Left ventricle myocardium inferior (tissue), 1 donor: ENCODE measurements at places on chromosomes 3 and 15. TPM values are rescaled to one million over a fixed set of nuclear protein-coding genes. Genes with fewer than 3 reads are reported as not detected.
A peak's percentile ranks its signal among the peaks of the same experiment; 100 is the strongest.

Gene HCLS1
- 8.7 TPM for total RNA-seq

Gene GAP43
- 1.2 TPM for total RNA-seq

Gene RASGRF1
- not detected for total RNA-seq

Gene CATSPER2
- 1.2 TPM for total RNA-seq

Gene GLDN
- total RNA-seq: 4.8 TPM

Gene GOLGA6B
- total RNA-seq: not detected

GRCh38 chr15:71461748-71462147, 346.5 kb downstream of the THSD4 start:
- H3K27ac ChIP-seq: no peak overlapping the region
- H3K36me3 ChIP-seq: no peaks in the 10 kb centered on the region
- H3K27me3 ChIP-seq: no peaks in the 10 kb centered on the region
- H3K4me3 ChIP-seq: no peak overlapping the region
- no peak for DNase-seq
- peaks cover 54% of the 10 kb centered on the region for H3K4me1 ChIP-seq

GRCh38 chr15:40770147-40770721, 454 bp downstream of the C15orf62 start:
- no peaks in the 10 kb centered on the region for H3K27me3 ChIP-seq
- no peak for DNase-seq
- H3K4me3 ChIP-seq: no peak overlapping the region

DNA sequence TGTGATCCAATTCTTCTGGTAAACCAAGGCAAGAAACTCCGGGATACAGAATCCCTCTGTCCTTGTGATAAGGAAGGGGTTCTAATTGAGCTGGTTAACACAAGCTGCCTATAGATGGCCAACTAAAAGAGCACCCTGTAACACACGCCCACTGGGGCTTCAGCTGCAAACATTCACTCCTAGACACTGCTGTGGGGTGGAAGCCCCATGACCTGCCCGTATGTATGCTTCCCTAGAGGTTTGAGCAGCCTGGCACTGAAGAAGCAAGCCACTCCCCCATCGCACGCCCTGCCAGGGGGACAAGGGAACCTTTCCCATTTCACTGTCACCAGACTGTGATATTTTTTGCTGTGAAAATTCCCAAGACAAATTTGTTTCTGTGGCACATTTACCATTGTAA, 516.9 kb upstream of the GOLIM4 start:
- H3K27ac ChIP-seq: no peak overlapping the region
- H3K36me3 ChIP-seq: no peaks in the 10 kb centered on the region
- no peak for DNase-seq
- no peaks in the 10 kb centered on the region for H3K4me1 ChIP-seq
- peaks cover 15% of the 10 kb centered on the region for H3K27me3 ChIP-seq

- peaks cover 89% of the 10 kb centered on the region for H3K4me1 ChIP-seq
- peak; percentile 63 for DNase-seq
- no peaks in the 10 kb centered on the region for H3K36me3 ChIP-seq
- peak overlapping the region; percentile 84 for H3K4me3 ChIP-seq
- peak overlapping the region; percentile 97 for H3K27ac ChIP-seq
Measured at GRCh38 chr15:68818066-68818768, 2.5 kb downstream of the ANP32A start.

DNA sequence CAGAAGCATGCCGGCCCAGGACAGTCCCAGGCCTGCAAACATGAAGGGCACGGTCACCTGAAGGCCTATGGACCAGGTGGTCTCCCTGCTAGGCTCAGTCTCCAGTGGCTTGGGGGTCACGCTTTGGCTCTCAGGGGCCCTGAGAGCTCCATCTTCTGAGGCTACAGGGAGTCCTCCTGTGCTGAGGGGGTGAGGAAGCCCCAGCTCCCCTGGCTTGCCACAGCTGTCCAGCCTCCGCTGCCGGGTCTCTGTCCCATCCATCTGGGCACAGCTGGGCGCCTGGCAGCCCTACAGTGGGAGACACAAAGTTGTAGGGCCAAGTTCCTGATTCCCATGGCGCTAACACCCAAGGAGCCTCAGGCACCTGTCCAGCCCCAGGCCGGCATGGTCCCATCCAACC, 16.0 kb downstream of the SLC41A3 start:
- H3K27me3 ChIP-seq: no peaks in the 10 kb centered on the region
- H3K36me3 ChIP-seq: peaks cover 29% of the 10 kb centered on the region
- no peak overlapping the region for H3K4me3 ChIP-seq

- no peaks in the 10 kb centered on the region for H3K27me3 ChIP-seq
- no peak for DNase-seq
- H3K36me3 ChIP-seq: no peaks in the 10 kb centered on the region
- no peak overlapping the region for H3K4me3 ChIP-seq
- H3K27ac ChIP-seq: peak overlapping the region; percentile 87
Measured at GRCh38 chr3:134693226-134693625, 42.4 kb upstream of the KY start.

- H3K27me3 ChIP-seq: no peaks in the 10 kb centered on the region
- H3K36me3 ChIP-seq: no peaks in the 10 kb centered on the region
- H3K4me1 ChIP-seq: no peaks in the 10 kb centered on the region
- no peak for DNase-seq
- no peak overlapping the region for H3K27ac ChIP-seq
- H3K4me3 ChIP-seq: no peak overlapping the region
Measured at GRCh38 chr3:66606868-66607267, 106.0 kb upstream of the LRIG1 start.

DNA sequence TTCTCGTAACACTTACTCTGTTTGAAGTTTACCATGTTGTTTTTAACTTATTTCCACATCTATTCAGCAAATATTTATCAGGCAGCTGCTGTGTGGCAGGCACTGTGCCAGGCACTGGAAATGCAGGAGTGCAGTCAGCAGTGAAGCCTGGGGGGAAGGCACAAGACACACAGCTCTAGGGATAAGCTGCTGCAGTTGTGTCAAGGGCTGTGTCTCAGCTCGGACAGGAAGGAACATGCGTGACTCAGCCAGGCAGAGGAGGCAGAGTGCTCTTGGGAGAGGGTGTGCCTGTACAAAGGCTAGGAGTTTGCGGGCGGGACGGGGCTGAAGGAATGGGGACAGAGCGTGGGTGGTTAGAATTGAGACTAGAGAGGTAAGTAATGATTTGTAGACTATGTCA, 24.7 kb downstream of the LYSMD4 start:
- peak overlapping the region; percentile 19 for H3K4me3 ChIP-seq
- peaks cover 86% of the 10 kb centered on the region for H3K4me1 ChIP-seq
- H3K27me3 ChIP-seq: no peaks in the 10 kb centered on the region
- H3K36me3 ChIP-seq: peaks cover 36% of the 10 kb centered on the region
- peak; percentile 77 for DNase-seq

DNA sequence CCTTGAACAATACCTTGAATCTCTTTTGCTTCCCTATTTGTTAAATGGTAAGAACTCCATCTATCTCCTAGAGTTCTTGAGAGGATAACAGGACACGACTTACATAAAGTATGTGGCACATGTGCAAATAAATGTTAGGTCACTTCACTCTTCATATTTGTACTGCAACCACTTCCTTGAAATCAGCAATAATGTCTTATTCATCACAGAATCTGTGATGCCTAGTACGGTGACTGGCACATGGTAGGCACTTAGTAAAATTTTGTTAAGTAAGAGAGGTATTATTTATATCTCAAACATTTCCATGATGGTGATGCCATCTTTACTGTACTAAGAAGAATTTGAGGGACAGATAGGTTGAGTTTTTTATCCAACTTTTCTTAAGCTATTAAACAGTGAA, 14.3 kb downstream of the CD47 start:
- no peak for DNase-seq
- H3K4me1 ChIP-seq: peaks cover 13% of the 10 kb centered on the region
- H3K36me3 ChIP-seq: peaks cover 19% of the 10 kb centered on the region
- no peak overlapping the region for H3K4me3 ChIP-seq

GRCh38 chr15:68126396-68126795, 72.3 kb downstream of the PIAS1 start:
- H3K36me3 ChIP-seq: no peaks in the 10 kb centered on the region
- H3K27ac ChIP-seq: peak overlapping the region; percentile 68
- peak; percentile 35 for DNase-seq
- no peaks in the 10 kb centered on the region for H3K27me3 ChIP-seq
- peaks cover 57% of the 10 kb centered on the region for H3K4me1 ChIP-seq

DNA sequence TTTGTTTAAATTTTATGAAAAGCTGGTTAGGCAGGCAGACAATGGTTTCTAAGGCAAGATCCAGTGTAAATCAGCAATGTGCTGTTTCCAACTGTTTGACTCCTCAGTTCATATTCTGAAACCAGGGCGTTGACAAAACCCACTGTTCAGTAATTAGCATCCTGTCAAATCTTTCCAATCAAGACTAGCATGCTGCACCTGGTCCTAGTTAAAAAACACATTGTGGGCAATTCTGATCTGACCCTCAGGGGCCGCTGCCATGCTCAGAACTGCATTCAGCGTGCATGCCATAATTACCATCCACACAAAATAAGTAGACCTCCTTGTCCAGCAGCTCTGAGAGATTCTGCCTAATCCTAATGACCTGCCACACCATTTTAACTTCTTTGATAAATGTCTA, 20.9 kb upstream of the RBP1 start:
- DNase-seq: no peak
- no peaks in the 10 kb centered on the region for H3K4me1 ChIP-seq
- no peaks in the 10 kb centered on the region for H3K36me3 ChIP-seq
- H3K4me3 ChIP-seq: no peak overlapping the region
